ENCODE measurements at places on chromosomes 3 and 15. TPM values are rescaled to one million over a fixed set of nuclear protein-coding genes. Genes with fewer than 3 reads are reported as not detected.

GRCh38 chr3:45870099-45870498 lies 16.2 kb upstream of the CCR9 start:
- no peak for DNase-seq

GRCh38 chr3:37170060-37170459 lies 4.3 kb downstream of the LRRFIP2 start:
- no peak for DNase-seq

GRCh38 chr3:22371607-22372291 lies 620.7 kb upstream of the ZNF385D start:
- no peak for DNase-seq

Gene MYL3
- total RNA-seq: 4.7 TPM

Gene LPP
- 95.5 TPM for total RNA-seq

All from renal cortical epithelial cell (primary cell).